ENCODE measurements at places on chromosomes 11 and 22. TPM values are rescaled to one million over a fixed set of nuclear protein-coding genes. Genes with fewer than 3 reads are reported as not detected.

Gene CLTCL1
- total RNA-seq = 7.1 TPM

DNA sequence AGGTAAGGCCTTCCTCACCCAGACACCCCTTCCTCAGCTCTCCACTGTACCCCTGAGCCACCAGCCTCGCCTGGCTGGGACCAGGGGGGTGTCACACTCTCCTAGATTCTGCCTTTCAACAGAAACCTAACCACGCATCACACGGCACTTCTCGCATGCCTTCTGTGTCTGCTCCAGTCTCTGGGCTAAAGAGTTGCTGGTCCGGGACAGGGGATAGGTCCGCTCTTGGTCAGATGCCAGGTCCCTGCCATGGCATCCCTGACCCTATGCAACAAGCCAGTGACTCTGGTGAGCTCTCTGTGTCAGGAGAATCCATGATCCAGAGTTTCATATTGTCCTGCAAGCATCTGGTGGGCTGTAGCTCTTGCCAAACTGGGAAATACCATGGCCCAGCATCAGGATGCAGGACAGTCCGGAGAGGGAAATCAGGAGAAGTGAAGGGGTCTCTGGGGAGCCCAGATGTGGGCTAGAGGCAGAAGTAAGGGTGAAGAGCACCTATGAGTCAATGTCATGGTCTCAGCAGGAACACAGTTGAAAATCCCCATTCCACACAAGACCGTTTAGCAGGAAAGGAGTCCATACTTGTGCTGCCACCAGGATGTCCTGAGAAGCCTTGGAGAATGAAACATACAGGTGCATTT lies 14.1 kb downstream of the IGLL5 start:
- DNase-seq = no peak

DNA sequence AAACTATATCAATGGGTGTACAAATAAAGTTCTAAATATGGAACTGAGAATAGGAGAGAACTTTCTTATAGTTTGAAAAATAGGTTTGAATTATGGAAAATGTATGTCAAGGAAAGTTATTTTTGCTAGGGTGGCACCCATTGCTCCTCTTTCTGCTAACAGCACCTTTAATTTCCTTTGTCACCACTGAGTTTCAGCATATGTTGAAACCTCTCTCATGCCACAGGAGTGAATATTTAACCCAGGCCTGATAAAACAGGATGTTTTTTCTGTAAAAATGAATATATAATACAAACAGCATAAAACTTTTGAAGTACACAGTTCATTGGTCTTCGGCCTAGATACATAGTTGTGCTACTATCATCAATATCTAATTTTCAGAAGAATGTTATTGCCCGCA lies 385.5 kb upstream of the ANO5 start:
- no peak for DNase-seq

Gene ACRV1
- total RNA-seq = not detected

DNA sequence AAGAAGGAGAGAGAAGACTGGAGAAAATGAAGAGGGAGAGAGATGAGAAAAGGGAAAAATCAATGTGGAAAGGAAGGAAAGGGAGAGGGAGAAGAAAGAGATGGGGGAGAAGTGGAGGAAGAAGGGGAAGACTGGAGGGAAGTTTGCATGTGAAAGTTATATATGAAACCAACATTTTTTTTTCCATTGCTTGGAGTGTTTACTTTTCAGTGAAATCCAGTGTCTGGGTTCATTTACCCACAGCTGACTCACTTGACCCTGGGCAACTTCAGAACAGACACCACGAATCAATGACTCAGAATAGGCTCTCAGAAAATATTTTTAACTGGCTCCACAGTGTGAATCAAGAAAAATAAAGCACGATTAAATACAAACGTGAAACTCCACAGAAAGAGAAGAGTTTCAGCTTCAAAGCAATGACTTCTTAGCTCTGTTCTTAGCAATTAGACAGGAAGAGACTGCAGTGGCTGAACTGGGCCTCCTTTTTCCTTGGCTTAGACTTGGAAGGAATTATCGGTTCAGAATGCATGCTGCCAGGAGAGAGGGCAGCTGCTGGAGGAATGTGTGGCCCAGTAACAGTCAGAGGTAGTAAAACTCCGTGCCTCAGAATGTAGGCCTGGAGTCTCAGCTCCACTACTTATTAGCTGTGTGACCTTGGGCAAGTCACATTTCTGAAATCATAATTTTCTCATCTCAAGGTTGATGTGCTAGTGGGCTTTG lies 237.5 kb downstream of the MIAT start:
- DNase-seq = peak; percentile 37

DNA sequence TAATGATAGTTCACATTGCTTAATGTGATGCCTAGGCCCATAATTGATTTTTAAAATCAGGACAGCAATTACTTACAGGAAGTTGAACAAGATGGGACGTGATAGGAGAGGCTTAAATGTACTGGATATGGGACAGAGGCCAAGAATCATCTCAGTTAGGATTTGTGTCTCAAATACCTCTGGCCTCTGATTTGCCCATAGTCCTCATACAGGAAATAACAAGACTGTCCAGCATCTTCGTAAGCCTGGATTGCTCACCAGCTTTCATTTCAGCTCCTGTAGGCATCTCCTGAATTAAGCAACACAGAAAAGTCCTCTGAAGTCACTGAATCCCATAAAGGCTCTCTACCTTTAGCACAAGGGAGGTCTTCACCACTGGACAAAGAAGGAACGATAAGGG lies at the start of gene MRGPRX3:
MRGPRX3 (plus strand) TSS at position 231 of the 400 bp plus-strand sequence. CDS start 4,632 bp downstream, outside the sequence.
- DNase-seq = no peak

- no peak for DNase-seq
Observed at GRCh38 chr11:115477410-115477809, 26.8 kb downstream of the CADM1 start.

All from HepG2 (cell line).